ENCODE measurements at places on chromosomes 1 and 21. TPM values are rescaled to one million over a fixed set of nuclear protein-coding genes. Genes with fewer than 3 reads are reported as not detected.

GRCh38 chr1:228084325-228084724 lies 1.8 kb downstream of the ARF1 start:
- H3K27ac ChIP-seq, result peak overlapping the region; percentile 98
- H3K4me1 ChIP-seq, result peaks cover 67% of the 10 kb centered on the region
- peak; percentile 20 for DNase-seq
- peak overlapping the region; percentile 85 for H3K4me3 ChIP-seq
- no peaks in the 10 kb centered on the region for H3K27me3 ChIP-seq
- H3K36me3 ChIP-seq, result peaks cover 9% of the 10 kb centered on the region

- H3K4me3 ChIP-seq, result no peak overlapping the region
- no peaks in the 10 kb centered on the region for H3K36me3 ChIP-seq
- no peaks in the 10 kb centered on the region for H3K4me1 ChIP-seq
- no peak overlapping the region for H3K27ac ChIP-seq
- no peak for DNase-seq
These were observed 309.0 kb downstream of the CTH start for GRCh38 chr1:70720109-70720508.

- peak overlapping the region; percentile 99 for H3K27ac ChIP-seq
- peak overlapping the region; percentile 4 for H3K4me3 ChIP-seq
- peak; percentile 86 for DNase-seq
- peaks cover 70% of the 10 kb centered on the region for H3K4me1 ChIP-seq
- peaks cover 72% of the 10 kb centered on the region for H3K36me3 ChIP-seq
- no peaks in the 10 kb centered on the region for H3K27me3 ChIP-seq
These were observed 4.8 kb downstream of the ENO1 start for GRCh38 chr1:8873506-8874229.

EPHA10 gene
- total RNA-seq, result 0.53 TPM

- no peaks in the 10 kb centered on the region for H3K4me1 ChIP-seq
- no peaks in the 10 kb centered on the region for H3K27me3 ChIP-seq
- H3K36me3 ChIP-seq, result no peaks in the 10 kb centered on the region
- H3K27ac ChIP-seq, result no peak overlapping the region
These were observed 55.6 kb upstream of the PRMT6 start for GRCh38 chr1:107000902-107001301.

GRCh38 chr1:78718566-78718965 lies 68.9 kb downstream of the IFI44 start:
- no peak overlapping the region for H3K27ac ChIP-seq
- H3K36me3 ChIP-seq, result no peaks in the 10 kb centered on the region
- DNase-seq, result no peak
- H3K4me1 ChIP-seq, result no peaks in the 10 kb centered on the region
- no peaks in the 10 kb centered on the region for H3K27me3 ChIP-seq

DNA sequence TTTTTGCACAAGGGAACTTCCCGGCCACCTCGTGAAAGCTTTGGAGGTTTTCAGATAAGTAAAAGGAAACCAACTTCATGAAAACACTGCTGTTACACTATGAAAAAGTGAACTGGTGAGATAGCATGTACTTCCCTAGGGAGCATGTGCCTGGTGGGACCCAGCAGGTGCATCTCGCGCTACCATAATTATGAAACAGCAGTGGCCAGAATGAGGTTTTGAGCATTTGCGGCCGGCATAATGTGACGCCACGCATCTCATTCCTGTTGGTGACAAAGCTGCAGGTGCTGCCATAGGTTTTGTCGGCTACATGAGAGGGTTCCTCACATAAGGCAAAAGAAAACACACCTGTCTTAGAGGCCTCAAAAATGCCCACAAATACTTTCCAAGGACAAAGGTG lies 1.7 kb downstream of the KRTAP10-3 start:
- no peaks in the 10 kb centered on the region for H3K4me1 ChIP-seq
- no peak overlapping the region for H3K4me3 ChIP-seq
- H3K27me3 ChIP-seq, result peaks cover 10% of the 10 kb centered on the region

DNA sequence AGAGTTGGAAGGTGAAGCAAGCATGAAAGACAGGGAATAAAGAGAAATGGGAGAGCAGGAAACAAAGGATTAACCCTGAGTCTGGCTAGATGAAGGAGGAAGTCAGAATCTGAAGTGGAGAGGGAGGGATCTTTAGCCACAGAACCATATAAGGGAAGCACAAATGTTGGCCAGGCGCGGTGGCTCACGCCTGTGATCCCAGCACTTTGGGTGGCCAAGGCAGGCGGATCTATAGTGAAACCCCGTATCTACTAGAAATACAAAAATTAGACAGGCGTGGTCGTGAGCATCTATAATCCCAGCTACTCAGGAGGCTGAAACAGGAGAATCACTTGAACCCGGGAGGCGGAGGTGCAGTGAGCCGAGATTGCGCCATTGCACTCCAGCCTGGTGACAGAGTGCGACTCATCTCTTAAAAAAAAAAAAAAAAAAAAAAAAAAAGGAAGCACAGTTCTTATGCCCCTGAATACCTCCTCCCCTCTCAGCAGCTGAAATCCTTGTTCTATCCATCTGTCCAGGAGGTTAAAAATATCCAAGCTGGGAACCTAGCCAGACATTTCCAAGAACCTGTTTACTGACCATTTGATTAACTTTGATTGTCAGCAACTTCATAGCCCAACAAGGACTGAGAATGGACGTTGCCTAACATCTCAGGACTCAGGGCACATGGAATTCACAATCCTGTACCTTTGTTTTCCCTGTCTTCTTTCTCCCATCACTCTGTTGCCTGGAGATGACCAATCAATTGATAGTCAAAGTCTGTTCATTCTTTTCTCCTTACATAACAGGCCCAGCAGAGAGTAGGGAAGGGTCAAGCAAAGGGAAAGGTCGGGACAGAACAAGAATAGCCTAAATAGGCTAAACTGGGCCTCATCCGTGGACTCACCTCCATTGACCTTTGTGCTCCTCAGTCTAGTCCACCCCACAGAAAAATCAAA lies 10.6 kb downstream of the TXNIP start:
- H3K4me1 ChIP-seq, result peaks cover 75% of the 10 kb centered on the region
- peak; percentile 80 for DNase-seq
- no peaks in the 10 kb centered on the region for H3K27me3 ChIP-seq
- H3K36me3 ChIP-seq, result no peaks in the 10 kb centered on the region
- peak overlapping the region; percentile 83 for H3K27ac ChIP-seq
- H3K4me3 ChIP-seq, result peak overlapping the region; percentile 33

GRCh38 chr1:55725378-55725777 lies 510.2 kb upstream of the USP24 start:
- no peak for DNase-seq
- no peaks in the 10 kb centered on the region for H3K36me3 ChIP-seq
- no peak overlapping the region for H3K4me3 ChIP-seq
- no peaks in the 10 kb centered on the region for H3K27me3 ChIP-seq
- H3K27ac ChIP-seq, result no peak overlapping the region
- H3K4me1 ChIP-seq, result no peaks in the 10 kb centered on the region

DNA sequence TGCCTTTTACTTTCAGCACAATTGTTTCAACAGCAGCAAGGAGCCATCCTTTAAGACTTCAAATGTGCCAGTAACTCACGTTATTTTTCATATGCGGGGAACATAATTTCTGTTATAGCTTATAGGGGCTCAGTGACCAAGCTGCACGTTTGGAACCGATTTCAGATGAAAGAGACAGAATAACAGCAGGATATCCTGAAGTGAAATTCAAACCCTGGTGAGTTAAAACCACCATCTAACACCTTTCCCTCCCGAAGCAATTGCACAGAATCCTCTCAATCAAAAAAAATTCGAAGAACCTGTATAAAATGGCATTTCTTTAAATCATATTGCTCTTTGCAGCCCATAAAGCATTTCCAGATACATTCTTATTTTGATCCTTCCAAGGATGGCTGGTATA lies 6.9 kb downstream of the SMYD2 start:
- H3K27ac ChIP-seq, result no peak overlapping the region
- H3K27me3 ChIP-seq, result no peaks in the 10 kb centered on the region
- peaks cover 8% of the 10 kb centered on the region for H3K4me1 ChIP-seq
- DNase-seq, result no peak
- no peak overlapping the region for H3K4me3 ChIP-seq

KCNK1 gene
- 9.7 TPM for total RNA-seq

CAPN8 gene
- 70.6 TPM for total RNA-seq

DNA sequence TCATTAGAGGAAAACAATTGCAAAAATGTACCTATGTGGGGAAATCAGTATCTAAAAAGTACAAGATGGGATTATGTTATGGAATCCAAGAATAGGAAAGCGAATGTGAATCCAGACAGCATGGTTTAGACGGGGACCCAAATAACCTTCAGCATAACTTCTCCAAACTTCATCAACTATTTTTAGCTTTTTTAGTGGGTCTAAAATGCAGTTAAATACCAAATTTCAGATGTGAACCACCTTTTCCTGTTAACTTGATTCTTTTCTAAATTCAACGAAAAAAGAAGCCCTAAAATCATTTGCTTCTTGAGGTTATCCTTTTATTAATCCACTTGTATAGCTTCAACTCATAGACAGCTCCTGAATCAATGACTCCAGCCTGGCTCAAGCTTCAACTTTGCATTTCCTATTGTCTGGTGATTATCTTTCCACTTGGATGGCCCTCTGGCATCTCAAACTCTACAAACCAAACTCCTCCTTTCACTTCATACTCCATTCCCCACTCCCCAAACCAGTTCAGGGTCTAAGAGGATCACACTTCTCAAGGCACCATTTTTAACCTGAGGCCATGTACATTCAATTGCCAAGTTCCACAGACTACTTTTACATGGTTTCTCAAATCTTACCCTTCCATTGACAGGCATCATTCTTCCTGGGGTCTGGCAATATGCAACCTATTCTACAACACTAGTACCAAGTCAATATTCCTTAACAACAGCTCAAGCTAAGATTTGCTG lies 7.4 kb downstream of the ERRFI1 start:
- no peaks in the 10 kb centered on the region for H3K27me3 ChIP-seq
- no peak overlapping the region for H3K4me3 ChIP-seq
- peaks cover 13% of the 10 kb centered on the region for H3K36me3 ChIP-seq
- peaks cover 76% of the 10 kb centered on the region for H3K4me1 ChIP-seq
- no peak overlapping the region for H3K27ac ChIP-seq

GRCh38 chr1:236099355-236099974 lies 34.6 kb upstream of the NID1 start:
- H3K36me3 ChIP-seq, result no peaks in the 10 kb centered on the region
- peaks cover 4% of the 10 kb centered on the region for H3K27me3 ChIP-seq
- no peak for DNase-seq
- no peak overlapping the region for H3K4me3 ChIP-seq
- no peaks in the 10 kb centered on the region for H3K4me1 ChIP-seq

FAM177B gene
- total RNA-seq, result 0.56 TPM

GRCh38 chr1:17110555-17110926 lies 8.7 kb downstream of the PADI2 start:
- DNase-seq, result no peak
- no peak overlapping the region for H3K4me3 ChIP-seq
- no peak overlapping the region for H3K27ac ChIP-seq

DNA sequence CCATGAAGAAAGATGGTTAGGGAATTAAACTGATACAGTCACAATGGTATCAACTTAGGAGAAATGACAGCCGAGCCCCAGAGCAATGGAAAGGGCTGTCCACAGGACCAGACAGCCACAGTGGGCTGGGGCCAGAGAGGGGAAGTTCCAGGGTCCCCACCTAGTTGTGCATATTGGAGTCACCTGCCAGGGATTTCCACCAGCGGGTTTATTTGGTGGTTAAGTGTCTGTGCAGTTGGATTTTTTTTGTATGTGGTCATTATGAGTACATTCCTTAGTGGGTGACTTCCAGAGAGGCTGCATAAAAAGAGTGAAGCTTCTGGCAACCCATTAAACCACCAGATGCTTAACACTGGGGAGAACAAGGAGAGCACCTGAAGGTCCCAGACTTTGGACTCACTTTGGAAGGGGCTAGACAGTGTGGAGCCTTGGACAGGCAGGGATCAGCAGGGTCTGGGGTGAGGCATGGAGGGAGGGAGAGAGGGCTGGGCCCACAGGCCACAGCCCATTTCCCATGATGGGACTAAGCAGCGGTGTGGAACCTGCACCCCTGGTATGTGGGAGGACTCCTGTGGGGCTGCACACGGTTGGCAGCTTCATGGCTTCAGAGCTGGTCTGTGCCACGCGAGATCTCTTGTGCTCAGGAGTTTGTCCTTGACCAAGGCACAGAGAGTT lies 7.8 kb upstream of the PTTG1IP start:
- H3K27me3 ChIP-seq, result no peaks in the 10 kb centered on the region
- DNase-seq, result no peak
- H3K4me1 ChIP-seq, result peaks cover 57% of the 10 kb centered on the region
- H3K27ac ChIP-seq, result peak overlapping the region; percentile 74

KRTAP11-1 gene
- total RNA-seq, result not detected

CFHR5 gene
- not detected for total RNA-seq

- peaks cover 8% of the 10 kb centered on the region for H3K36me3 ChIP-seq
- H3K4me3 ChIP-seq, result no peak overlapping the region
- peaks cover 50% of the 10 kb centered on the region for H3K27me3 ChIP-seq
- no peak overlapping the region for H3K27ac ChIP-seq
These were observed 4.4 kb upstream of the DVL1 start for GRCh38 chr1:1353389-1354151.

DNA sequence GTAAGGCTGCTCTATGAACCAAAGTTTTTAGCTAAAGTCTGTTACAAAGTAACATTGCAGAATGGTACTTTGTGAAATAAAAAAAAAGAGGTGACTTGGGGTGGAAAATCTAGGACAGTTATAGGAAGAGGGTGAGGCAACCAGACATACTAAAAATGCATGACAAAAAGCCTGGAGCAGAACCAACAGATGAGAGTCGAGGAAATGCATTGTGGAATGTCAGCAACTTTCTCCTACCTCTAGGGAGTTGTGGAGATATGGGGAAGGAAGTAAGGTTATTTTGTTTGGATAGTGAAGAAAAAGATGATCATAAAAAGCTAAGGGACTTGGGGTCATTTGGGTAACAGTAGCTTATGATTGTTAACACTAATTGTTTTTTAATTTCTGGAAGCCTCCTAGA lies 295.6 kb downstream of the S1PR1 start:
- no peaks in the 10 kb centered on the region for H3K36me3 ChIP-seq
- H3K27ac ChIP-seq, result no peak overlapping the region
- no peaks in the 10 kb centered on the region for H3K4me1 ChIP-seq
- H3K4me3 ChIP-seq, result no peak overlapping the region
- DNase-seq, result no peak

- no peaks in the 10 kb centered on the region for H3K27me3 ChIP-seq
- H3K4me1 ChIP-seq, result no peaks in the 10 kb centered on the region
- H3K4me3 ChIP-seq, result no peak overlapping the region
- no peaks in the 10 kb centered on the region for H3K36me3 ChIP-seq
- H3K27ac ChIP-seq, result no peak overlapping the region
- no peak for DNase-seq
These were observed 97.9 kb downstream of the TRIM11 start for GRCh38 chr1:228308628-228309325.

- H3K27me3 ChIP-seq, result no peaks in the 10 kb centered on the region
- peaks cover 13% of the 10 kb centered on the region for H3K36me3 ChIP-seq
- no peak for DNase-seq
- peaks cover 27% of the 10 kb centered on the region for H3K4me1 ChIP-seq
- peak overlapping the region; percentile 89 for H3K4me3 ChIP-seq
These were observed 604 bp upstream of the TMEM79 start for GRCh38 chr1:156283521-156283920.

Data from lower lobe of right lung (tissue), 2 donors.